T-helper 17 cell (primary cell): ENCODE measurements at places on chromosomes 5 and 9. TPM values are rescaled to one million over a fixed set of nuclear protein-coding genes. Genes with fewer than 3 reads are reported as not detected.

GRCh38 chr9:132998831-132999635 is 20.5 kb downstream of the GFI1B start:
- DNase-seq, result no peak

DNA sequence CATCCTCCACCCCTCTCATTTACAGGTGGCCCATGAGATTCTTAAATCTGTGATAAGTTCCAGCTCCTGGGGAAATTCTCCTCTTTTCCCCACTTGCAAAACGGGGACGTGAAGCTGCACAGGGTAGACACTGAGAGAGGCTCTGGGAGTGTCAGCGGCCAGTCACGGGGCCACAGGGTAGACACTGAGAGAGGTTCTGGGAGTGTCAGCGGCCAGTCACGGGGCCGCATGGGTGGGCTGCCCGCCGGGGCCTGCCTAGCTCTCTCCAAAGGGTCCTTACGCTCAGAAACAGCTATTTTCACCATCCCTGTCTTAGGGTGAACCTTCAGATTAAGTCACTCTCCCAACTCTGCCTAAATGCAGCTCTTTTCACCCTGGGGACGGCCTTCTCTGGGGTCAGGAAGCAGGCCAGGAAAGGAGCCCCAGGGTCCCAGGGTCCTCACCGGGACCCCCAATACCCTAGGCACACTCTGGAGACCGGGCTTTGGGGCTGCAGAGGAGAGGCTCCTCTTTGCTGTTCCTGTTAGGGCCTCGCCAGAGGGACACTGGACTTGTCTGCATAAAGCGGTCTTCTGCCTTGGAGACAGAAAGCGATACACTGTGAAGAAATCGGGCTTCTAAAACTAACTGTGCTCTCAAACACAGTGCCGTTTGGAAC is 1.5 kb downstream of the FAM78A start:
- DNase-seq, result no peak

DNA sequence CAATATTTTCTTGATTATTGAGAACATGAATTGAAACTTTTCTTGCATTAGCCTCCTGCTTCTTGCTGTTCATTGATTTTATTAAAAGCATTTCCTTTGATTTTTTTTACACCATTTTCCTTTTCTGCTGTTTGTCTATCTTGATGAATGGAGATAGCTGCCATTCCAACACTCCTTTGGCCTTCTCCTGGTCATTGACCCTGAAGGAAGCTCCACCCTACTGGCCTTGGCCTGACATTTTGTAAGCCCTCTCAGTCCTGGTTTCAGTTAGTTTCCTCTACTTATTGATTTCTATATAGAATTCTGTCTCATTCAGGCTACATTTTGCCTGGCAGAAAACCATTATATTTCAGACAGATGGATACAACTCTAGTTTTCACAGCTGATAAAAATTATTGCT is 115.1 kb upstream of the DMRTA1 start:
- no peak for DNase-seq

The FOXD4L4 gene
- total RNA-seq, result 0.15 TPM

DNA sequence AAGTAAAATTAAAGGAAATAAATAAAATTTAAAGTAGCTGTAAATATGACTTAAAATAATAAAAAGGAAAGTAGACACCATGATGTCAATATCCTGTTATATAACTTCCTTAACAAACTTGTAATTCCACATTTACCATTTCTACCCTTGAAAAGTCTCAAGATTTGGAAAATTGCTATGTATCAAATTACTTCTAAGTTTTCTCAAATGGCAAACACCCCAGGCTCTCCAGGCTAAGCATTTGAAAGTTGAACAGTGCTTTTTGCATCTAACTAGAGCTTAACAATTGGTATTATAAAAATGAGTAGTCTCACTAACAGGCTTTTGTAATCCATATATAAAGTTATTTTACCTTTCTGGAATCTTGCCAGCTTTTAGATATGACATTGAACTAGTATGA is 41.5 kb upstream of the MACIR start:
- DNase-seq, result no peak

GRCh38 chr5:57325678-57326397 is 152.0 kb downstream of the GPBP1 start:
- DNase-seq, result no peak

The AMACR gene
- total RNA-seq, result 2.0 TPM

DNA sequence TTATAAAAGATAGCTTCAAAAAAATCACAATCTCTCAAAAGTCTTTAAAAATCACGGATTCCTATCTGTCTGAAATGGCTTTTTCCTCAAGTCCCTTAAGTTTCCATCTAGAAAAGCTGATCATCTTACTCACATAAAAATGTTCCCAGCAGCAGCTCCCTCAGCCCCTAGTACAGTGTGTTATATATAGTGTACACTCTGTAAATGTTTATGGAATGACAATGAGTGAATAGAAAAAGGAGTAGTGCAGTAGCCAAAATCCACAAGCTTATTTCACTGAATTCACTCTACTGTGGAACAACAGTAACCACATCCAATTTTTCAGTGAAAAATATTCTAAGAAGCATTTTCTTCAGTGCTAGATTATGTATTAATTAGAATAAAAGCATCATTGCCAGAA is 609.4 kb downstream of the DTWD2 start:
- no peak for DNase-seq

DNA sequence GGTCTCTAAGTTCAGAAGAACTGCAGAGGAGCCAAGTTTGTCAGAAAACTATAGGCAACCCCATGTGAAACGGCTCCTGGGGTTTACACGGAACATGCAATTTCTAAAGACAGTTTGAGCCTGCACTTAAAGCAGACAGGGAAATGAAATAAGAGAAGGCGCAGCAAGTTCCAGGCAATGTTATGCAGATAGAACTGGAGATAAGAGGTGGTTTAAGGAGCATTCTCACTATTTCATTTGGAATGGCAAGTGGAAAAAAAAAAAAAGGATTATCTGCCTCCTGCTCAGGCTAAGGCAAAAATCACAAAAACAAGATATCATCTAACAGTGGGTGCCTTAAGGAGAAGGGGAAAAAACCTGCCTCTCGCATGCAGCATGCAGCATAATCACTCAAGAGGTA is 2252.4 kb downstream of the MAT2B start:
- DNase-seq, result no peak

DNA sequence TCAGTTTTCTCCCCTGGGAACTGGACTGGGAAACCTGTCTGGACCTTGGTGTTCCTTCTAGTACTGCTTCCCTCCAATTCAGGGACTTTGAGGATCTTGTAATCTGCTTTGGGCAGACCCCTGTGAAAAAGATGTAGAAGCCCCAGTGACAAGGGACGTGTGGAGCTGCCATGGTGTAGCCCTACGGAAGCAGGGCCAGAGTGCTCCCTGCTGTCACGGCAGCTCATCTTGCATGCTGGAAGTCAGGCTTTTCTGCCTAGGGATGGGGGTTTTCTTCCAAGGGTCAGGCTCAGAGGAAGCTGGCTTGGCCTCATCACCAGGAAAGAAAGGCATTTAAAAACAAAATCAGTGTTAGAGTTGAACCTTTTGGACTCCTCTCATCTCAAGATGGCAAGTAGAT is 86.4 kb downstream of the AMBP start:
- DNase-seq, result no peak

The HAVCR2 gene
- 2.3 TPM for total RNA-seq

DNA sequence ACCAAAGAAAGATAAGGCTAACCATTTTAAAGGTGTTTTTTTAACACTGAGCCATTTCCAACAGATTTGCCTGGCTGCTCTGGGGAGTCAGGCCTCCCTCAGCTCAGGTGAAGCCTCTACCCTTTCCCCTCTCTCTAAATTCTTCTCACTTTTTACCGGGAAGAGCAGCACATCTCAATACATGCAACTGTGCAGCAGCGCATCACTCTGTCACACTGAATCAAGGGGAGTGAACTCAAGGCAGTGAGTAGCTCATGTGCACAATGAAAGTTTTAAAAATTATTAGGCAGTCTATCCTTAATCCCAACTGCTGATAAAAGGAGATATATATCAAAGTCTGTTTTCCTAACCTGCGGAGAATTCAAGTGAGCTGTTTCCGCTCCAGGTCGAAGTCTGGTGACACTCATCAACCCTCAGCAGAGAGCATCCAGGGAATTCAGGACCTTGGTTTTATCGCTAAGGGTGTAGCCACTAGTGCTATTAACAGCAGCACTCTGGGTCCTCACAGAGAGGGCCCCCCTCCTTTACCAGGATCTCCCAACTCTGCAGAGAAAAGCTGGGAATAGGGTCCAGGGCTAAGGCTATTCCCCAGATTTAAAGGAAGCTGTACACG is 1.0 kb downstream of the CEMIP2 start:
- DNase-seq, result no peak

- no peak for DNase-seq
These were observed 3.8 kb downstream of the ANXA6 start for GRCh38 chr5:151153766-151154272.

- no peak for DNase-seq
These were observed 326.3 kb downstream of the SLCO4C1 start for GRCh38 chr5:101969742-101970141.

DNA sequence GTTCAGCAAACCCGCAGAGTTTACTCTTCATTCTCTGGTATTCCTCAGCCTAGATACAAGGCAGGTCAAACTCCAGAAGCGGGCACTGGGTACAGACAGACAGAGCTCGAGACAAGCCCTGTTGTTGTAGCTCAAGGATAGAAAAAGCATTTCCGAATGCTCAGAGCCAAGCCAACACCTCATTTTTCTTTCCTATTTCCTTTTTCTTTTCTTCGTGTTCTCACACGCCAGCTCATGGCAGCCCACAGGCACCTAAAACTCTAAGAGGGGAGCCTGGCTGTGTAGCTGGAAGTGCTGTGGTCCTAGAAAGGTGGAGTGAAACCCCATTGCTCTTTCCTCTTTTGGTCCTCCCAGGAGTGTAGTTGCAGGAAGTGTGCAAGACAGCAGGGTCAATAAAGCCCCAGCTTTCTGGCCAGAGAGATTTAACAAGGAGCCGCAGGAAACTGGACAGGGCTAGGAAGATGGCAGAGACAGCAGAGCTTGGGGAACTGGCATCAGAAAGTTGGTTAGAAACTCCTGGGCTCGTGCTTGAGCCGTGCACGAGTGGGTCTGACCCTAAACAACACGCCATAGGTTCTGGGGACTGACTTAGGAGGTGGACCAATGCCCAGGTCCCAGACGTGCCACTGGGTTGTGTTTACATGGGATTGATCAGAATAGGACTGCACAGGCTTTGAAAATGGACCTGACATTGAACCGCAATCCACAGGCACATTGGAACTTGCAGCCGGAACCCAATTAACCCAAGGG is 41.6 kb downstream of the ADAMTS2 start:
- no peak for DNase-seq

DNA sequence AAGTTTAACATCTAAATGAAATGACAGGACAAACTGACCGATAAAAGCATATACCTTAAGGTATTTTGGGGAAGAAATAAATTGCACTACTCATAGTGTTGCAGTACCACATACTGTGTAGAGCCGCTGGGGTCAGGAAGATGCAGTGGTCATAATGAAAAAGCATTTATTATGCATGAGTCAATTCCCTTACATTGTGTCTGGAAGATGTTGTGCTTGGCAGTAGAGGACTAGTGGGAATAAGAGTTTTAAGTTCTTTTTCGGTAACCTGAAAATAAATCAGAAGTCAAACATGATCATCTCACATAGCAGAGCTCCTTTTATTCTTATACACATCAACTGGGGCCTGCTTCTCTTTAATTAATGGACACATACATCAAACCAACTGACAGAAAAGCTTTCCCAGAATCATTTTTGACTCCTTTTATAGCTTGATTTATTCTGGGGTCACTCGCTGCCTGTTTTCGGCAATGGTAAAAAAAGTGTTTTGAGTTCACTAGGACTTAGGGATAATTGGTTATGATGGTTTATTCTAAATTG is 262.5 kb upstream of the CHD1 start:
- DNase-seq, result no peak

DNA sequence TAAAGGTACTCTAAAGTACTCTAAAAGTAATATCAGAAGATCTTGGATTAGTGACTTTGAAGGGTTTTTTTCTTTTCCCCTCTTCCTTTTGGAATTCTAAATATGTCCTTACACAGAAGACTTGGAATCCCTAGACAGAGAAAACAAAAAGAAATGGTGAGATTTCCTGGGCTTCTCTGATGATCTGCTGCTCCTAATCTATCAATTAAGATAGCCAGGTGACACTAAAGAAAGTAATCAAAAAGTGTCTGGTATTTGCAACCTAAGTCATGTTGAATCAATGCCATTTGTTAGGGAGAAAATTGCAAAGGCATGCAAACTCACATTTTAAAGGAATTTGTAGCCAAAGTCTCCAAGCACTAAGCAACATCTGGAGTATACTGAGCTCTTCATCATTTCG is 29.5 kb upstream of the MYO10 start:
- DNase-seq, result no peak

The ACOT12 gene
- total RNA-seq, result not detected
